ENCODE measurements at places on chromosomes 6 and 20.

DNA sequence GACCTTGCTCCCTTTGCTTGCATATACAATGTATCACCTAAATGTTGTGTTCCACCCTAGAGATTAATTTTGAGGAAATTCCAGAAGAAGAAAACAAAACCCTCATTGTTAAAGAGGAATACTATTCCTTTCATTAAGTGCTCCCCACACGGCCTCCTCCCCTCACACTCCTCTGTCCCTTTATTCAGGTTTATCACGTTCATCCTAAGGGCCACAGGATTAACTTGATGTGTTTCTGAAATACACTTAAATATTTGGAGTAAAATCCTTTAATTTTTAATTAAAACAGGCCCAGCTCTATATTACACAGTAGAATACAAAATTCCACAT is 89.4 kb upstream of the MRPS10 start:
- DNase-seq: no peak

DNA sequence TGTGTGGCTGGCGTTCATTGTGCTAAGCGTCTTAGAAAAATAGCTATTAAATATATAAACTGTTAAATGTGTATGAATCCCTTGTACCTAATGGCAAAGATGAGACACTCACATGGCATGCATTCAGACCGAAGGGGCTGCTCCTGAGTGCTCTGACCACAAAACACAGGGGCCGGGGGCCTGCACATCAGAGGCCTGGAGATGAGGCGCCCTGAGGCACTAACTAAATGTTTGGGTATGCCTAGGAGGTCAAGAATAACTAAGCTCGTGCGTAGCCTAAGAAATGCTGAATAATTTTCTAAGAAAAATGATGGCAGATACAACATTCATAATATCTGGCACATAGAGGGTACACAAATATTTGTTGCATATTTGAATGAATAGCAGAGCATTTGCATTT is 92.5 kb downstream of the PSMB1 start:
- DNase-seq: no peak

- no peak for DNase-seq
Observed at GRCh38 chr6:50110587-50110986, 60.9 kb upstream of the DEFB112 start.

- no peak for DNase-seq
Observed at GRCh38 chr6:141199074-141199473, 933.7 kb upstream of the GJE1 start.

GRCh38 chr20:60715172-60715571 is 536.9 kb upstream of the CDH4 start:
- no peak for DNase-seq

GRCh38 chr6:34393191-34393965 is 909 bp upstream of the NUDT3 start:
- DNase-seq: no peak

DNA sequence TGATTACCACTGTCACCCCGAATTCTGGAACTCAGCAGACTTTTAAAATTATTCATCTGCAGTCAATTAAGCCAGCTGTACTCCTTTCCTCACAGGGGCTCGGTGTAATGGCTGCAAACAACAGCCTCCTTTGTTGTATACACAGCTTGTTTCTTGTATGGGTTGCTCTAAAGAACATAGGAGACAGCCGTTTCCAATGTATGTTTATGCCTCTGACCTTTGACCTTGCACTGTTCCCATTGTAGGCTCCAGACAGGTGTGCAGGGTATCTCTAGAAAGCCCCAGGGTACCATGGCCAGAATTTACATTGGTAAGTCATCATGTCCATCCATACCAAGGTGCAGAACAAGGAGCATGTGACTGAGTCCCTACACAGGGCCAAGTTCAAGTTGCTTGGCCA is 11.5 kb upstream of the TENT5A start:
- DNase-seq: no peak

DNA sequence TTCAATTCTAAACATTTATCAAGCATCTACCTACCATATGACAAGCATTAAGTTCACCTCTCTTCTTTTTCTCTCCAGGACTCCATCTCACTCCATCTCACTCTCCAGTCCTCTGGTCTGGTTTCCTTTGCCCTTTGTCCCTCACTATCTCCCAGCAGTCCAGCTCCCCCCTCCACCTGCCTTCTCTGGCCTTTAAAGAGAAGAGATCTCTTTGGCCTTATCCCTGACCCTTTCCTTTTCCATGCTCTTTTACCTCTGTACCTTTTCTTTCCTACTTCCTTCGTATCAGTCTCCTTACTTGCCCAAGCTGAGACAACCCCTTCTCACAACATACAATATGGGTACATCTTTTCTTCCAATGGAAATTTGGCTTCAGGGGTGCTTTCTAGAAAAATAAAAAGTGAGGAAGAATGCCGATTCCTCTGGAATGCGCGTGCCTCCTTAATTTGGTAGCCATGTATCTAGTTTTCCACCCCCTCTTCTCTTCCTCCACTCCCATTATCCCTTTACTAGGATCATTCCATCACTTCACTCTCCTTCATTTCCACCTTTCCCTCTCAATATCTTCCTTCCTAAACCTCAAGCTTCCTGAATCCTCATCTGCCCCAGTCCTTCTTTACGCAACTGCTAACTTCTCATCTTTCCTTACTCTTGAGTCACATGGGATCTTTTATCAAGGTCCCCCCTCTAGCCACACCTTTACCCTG is 745 bp upstream of the AGPAT1 start:
- no peak for DNase-seq

- DNase-seq: no peak
Observed at GRCh38 chr6:62174548-62174947, 111.5 kb downstream of the KHDRBS2 start.

GRCh38 chr6:37630281-37630799 is 67.3 kb downstream of the MDGA1 start:
- DNase-seq: no peak

- no peak for DNase-seq
Observed at GRCh38 chr6:55017555-55018300, 156.6 kb upstream of the HCRTR2 start.

- DNase-seq: no peak
Observed at GRCh38 chr6:34663371-34663770, 33.2 kb downstream of the ILRUN start.

- no peak for DNase-seq
Observed at GRCh38 chr20:63711085-63711645, 3.3 kb downstream of the ZGPAT start.

DNA sequence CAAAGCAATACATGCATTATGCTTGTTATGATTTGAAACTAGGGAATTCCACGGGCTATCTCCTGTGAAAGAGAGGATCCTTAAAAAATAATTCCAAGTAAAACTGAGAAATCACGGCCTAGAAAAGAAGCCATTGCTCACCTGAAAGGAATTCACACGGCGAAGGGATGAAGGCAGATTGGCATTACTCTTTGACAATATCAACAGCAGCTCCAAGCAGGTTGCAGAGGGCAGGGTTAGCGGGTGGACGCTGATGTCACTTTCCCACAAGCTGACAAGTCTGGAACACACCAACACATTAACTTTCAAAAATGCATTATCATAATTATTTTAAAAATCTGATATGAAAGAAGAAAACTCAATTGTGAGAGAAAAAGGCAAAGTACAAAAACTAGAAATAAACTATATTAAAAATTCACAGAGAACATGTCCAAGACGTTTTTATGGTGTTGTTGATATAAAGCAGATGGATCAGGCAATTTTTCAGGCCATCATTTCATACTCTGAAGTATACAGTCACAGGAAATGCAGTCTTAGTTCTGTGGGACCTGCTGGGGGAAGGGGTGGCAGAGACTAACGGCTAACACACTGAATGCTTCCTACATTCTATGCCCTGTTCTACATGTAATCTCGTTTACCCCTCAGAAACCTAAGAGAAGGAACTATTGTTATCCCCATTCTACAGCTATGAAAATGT is 108.3 kb downstream of the UBE3D start:
- no peak for DNase-seq

DNA sequence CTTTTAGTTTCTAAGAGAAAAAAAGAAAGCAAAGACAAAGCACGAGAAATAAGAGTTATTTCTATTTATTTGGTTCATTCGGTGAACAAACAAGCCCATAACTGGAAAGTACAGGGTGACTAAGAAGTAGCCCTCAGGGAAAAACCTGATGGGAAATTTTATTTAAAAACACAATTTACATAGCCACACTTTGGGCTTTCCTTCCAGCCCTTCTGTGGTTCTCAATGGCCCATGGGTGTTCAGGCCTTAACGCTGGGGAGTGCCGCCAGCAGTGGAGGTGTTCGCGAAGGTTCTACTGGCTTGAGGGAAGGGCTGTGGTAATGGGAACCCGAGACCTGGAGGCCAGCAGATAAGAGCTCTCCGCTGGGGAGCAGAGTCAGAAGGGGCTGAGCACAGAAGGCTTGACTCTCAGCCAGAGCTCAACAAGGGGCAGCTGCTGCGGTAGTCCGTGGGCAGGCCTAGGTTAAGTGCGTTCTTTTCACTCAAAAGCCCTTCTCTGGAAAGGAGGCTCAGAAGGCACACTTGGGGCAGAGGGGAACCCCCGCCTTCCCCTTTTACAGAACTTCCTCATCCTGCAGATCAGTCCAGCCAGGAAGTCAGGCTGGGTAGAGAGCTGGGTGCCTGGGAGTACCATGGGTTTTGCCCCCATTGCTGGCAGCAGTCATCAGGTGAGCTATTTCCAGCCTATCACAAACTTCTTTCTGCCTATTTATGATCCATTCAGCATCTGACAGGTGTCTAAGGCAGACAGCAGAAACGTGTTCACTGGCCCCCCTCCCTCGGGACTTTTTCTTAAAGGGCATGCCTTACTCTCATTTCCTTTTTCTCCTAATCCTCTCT is 8.8 kb upstream of the CD83 start:
- peak; percentile 16 for DNase-seq

- DNase-seq: no peak
Observed at GRCh38 chr6:71766796-71767195, 119.6 kb upstream of the RIMS1 start.

DNA sequence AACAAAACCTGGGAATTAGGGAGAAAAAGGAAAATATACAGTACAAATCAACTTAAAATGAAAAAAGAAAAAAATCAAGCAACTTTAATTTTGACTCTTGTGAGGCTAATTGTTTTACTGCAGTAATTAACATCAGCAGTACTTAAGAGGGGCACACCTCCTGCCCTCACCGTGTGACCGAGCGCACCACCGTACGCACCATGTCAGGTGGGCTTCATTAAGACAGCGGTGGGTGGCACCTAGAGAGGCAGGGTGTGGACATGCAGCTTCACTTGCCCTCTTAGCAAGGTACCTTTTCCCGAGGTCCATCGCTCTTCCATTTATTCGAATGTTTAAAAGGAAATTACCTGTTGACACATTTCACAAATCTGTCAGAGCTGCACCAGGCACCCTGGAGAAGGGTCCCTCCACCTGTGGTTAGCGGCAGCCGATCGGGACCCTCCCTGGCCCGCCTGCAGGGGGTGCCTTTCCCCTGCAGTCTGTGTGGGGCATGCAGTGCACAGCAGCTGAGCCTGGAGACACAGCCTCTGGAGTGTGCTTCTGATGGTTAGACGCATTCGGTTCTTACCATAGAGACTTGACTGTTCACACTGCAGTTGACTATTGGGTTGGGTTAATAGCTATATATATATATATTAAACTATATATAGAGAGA is 184.1 kb downstream of the TMEM242 start:
- no peak for DNase-seq

DNA sequence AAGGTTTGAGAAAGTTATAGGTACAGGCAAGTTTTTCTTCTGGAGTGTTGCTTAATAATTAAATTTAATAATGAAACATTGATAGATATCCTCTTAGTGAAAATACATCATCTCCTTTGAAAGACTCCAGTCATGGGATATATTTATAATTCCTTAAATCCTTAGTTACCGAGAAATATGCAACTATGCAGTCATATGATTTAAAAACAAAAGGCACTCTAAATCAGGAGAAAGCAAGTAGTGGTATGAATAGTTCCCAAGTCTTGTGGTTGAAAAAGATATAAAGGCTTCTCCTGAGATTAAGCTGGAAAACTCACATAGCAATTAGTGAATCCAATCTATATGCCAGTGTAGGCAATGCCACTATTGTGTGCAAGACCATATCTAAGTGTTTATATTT is 475.4 kb downstream of the EYS start:
- DNase-seq: no peak

- no peak for DNase-seq
Observed at GRCh38 chr6:143755301-143755744, 77.6 kb downstream of the PHACTR2 start.

GRCh38 chr6:135581211-135581610 is 83.7 kb upstream of the AHI1 start:
- no peak for DNase-seq

DNA sequence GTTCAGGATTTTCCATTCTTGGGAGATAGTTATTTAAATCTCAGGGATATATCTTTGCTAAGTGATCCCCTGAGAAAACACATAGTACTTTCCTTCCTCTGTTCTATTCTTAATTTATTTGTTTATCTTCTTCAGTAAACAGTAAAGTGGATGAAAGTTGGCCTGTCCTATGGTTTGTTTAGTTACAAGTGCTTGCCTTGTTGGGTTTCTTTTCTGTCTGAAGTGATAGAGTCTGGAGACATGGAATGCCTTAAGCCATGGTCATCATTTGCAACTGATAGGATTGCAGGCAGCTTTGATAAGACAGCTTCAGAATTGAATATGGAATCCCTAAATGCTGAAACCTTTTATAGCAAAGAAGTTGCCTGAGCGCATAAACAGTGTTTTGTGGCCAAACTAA is 4.9 kb downstream of the ADGRG6 start:
- no peak for DNase-seq

DNA sequence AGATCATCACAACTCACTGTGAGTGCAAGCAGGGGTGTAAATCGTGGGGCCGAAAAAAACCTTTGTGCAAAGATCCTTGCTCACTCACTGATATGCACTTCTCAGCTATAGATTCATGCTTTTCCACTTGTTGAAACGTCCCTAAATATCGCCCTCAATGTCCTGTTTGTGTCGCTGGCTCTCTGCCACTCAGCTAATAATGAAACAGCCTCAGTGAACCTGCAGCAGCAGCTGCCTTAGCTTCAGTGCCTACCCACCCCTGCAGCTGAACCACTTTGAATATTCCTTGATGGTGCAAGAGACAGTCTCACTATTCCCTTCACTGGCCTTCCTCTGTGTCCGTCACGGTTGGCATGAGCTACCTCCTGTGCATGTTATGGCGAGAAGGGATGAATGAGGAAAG is 128.9 kb upstream of the NAA20 start:
- DNase-seq: no peak

DNA sequence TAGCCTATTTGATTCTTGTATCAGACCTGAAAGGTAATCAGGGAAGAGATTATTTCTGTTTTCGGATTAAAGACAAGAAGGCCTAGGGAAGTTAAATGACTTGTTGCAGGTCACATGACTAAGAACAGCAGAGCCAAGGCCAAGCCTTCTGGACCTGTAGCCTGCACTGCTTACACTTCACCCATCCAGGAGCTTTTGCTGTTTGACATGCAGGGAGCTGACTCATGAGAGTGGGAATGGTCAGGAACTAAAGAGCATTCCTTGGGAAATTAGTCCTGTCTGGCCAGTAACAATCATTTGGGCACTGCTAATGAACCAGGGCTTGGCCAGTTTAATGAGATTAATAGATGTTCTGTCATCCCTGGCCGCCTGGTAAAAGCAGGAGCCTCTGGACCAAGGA is 46.8 kb downstream of the EIF2S2 start:
- no peak for DNase-seq

GRCh38 chr6:130367767-130368166 is 1.9 kb downstream of the TMEM200A start:
- DNase-seq: no peak
